ELR (cell line): ENCODE measurements at places on chromosomes 11 and 22.

GRCh38 chr11:81104051-81104450 is 1629.6 kb downstream of the FAM181B start:
- no peak for DNase-seq

DNA sequence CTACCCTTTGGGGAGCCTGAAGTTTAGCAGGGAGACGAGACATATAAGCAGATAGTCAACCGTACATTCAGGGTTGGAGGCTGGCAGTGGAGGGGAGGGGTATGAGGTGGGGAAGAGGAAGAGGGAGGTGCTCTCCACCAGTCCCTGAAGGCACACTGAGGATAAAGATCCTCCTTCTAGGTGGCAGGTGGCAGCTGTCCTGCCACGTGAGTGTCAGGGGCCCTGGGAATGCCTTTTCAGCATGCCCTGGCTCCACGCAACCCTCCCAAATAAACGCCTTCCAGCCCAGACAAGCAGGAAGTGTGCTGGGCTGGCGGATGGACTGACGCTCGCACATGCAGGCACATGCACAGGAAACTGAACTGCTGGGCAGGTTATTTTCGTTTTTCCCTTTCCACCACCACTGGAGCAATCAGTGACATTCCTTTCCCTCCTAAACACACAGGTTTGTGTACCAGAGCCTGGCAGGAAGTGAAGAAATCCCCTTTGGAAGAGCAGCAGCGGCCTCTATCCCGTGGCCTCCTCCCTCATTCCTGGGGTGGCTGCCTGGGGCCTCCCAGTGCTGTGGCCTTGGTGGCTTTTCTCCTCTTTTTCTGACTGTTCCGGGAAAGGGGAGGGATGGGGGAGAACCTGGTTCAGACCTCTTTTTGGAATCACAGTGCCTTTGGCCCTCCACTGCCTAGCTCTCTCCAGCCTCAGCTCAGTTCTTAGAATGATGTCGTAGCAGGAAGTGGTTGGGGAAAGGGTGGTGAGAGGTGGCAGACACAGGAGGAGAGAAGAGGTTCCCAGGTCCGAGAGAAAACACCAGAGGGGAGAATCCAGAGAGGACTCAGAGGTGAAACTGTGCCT is 157.0 kb upstream of the TIMP3 start:
- DNase-seq: peak; percentile 39

DNA sequence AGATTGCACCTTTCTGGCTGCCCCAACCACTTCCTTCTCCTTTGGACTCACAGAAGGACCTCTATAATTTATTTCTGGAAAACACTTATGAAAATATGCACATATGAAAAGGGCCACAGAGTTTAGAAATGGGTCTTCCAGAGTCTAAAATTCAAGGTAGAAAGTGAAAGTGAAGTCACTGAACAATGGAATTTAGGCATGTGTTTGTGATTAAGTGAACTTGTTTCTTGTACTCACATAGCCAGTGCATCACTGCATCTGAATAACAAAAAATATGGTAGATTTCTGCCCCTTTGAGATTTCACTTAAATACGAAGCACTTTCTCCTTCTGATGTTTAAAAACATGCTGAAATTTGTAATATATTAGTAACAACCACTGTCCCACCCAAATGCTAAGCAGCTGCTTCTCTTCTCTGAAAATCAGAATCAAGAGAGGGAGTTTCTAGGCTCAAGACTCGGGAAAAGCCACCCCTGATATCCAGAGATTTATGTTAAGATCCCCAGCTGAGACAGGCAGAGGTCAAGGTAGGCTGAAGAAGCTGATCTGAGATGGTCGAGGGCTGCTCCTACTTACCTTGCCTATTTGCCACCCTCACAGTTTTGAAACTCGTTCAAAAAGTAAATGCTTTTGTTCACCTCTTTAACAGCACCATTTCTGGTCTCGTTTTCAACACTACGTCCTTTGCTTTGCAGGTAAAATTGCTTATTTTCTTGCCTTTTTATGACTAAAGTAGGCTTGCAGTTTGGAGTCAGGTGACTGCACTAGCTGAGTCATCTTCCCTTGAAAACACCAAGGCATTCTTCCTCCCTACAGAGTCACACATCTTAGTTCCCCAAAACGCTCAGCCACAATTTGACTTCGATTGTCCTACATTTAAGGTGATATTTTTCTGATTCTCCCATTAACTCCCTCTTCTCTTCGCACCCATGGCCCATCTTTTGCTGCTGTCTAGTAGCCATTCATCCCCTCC is at the start of gene XKR3:
Gene XKR3, minus strand, starts transcription at position 696 of the 972 bp plus-strand sequence. CDS start 17,338 bp downstream, outside the sequence.
- DNase-seq: no peak

- DNase-seq: no peak
Measured at GRCh38 chr11:82521427-82521826, 212.2 kb downstream of the FAM181B start.

GRCh38 chr11:9461063-9461759 is 399 bp downstream of the ZNF143 start:
- DNase-seq: peak; percentile 92
